ENCODE measurements at places on chromosomes 2 and 18.

DNA sequence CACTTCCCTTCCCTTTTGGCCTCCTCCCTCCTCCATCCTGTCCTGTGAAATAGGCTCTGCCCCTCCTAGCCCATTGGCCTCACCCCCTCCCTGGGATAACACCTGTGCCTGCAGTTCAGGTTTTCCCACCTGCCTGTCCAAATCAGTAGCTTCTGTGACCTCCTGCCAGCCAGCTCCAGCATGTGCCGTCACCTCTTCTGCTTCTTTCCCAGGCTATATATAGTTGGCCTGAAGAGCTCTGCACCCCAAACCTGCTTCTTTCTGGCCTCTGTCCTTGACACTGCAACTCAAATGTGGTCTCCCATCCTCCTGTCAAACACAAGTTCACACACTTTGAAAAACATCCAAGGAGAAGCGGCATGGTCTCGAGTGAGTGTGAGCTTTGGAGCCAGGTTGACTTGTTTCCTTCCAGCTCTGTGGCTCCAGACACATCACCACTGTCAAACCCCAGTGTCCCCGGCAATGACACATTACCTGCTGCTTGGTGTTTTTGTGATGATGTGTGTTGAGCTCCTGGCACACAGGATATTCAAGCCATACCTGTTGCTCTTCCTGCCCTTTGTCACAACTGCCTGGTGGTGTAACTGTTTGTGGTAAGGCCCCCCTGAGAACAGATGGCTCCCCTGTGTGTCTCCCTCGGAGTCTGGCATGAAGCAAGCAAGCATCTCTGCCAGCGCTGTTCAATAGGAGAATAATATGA is 143.6 kb upstream of the DAPL1 start:
- no peak for DNase-seq

DNA sequence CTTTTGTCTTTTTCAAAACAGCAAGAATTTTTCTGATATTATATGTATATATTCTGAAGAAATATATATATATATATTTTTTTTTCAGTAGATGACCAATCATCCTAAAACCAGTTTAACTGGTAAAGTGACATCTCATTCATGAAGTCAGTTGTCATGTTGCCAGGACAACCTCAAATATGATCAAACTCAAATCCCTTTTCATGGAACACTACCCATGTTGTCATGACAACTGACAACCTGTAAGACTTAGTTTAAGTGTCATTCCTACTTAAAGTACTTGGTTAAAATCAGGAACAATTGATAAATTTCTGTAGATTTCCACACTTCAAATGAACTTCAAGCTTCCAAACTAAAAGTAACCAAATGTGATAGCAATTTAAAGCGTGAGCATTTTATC is 101.8 kb upstream of the ERBB4 start:
- no peak for DNase-seq

- no peak for DNase-seq
These were observed 36.2 kb downstream of the EPG5 start for GRCh38 chr18:45930963-45931362.

- DNase-seq: no peak
These were observed 311.2 kb downstream of the LPIN1 start for GRCh38 chr2:12057436-12058166.

DNA sequence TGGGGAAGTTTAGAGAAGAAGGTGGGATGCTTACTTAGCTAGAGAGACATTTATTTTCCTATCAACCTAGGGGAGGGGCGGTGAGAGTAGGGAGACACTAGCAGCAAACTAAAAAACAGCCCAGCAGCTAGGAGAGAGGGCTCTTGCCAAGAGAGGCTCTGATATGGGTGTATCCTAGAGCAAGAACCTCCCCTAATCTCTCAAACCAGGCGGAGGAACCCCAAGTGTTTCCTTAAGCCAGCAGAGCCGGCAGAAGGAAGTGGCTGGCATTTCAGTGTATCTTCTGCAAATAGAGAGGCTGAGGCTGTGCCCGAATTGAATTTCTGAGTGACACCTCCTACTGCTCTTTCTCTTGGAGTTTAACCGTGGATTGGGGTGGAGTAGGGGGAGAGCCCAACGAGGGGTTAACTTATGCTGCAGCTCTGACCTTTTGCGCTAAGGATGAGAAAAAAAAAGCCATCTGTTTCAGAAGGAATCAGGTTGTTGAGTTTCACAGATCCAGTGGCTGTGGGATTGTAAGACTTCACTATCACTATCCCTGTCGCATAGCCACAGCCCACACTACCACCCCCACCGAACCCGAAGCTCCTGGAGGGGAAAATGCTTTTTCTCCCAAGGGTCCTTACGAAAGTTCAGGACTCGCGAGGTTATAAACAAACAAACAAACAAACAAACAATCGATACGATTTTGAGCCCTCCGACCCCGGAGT is 1.4 kb downstream of the ST8SIA5 start:
- DNase-seq: no peak
